Muscle of leg (tissue), 16 donors: ENCODE measurements at places on chromosomes 2 and 18. TPM values are rescaled to one million over a fixed set of nuclear protein-coding genes. Genes with fewer than 3 reads are reported as not detected.

TM4SF20 gene
- polyA plus RNA-seq: not detected

TMEM178A gene
- 18.5 TPM for polyA plus RNA-seq

GKN2 gene
- polyA plus RNA-seq: not detected

INHBB gene
- 0.24 TPM for polyA plus RNA-seq

LIPG gene
- 5.3 TPM for polyA plus RNA-seq

RTP5 gene
- polyA plus RNA-seq: 0.06 TPM

TWIST2 gene
- polyA plus RNA-seq: 2.9 TPM

CFAP65 gene
- 0.54 TPM for polyA plus RNA-seq

PLCL1 gene
- polyA plus RNA-seq: 14.0 TPM

CARF gene
- 5.7 TPM for polyA plus RNA-seq

NR4A2 gene
- 4.3 TPM for polyA plus RNA-seq

MC2R gene
- 0.07 TPM for polyA plus RNA-seq

CGREF1 gene
- polyA plus RNA-seq: 0.76 TPM
